NCI-H1048 (cell line): ENCODE measurements at places on chromosomes 6 and 20.

- no peak for DNase-seq
Observed at GRCh38 chr20:35515949-35516645, 13.4 kb downstream of the C20orf173 start.

GRCh38 chr6:1940381-1940780, 305.0 kb downstream of the GMDS start:
- no peak for DNase-seq

GRCh38 chr6:135474362-135474761, 23.2 kb downstream of the AHI1 start:
- DNase-seq, result no peak

DNA sequence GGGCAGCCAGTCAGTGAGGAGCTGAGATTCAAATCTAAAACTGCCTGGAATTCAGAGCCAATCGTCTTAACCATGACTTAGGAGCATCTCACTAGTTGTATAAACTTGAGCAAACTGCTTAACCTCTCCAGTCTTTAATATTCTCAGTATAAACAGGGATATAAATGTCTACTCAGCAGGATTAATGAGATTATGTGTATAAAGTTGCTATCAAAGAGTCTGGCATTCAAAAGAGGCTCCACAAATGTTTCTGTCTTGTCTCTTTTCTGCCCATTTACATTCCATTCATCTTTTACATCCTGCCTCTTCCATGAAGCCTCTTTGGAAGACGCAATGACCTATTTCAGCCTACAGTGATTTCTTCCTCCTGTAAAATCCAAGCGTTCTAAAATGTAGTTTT, 66.9 kb downstream of the BLOC1S5 start:
- DNase-seq, result no peak

- no peak for DNase-seq
Observed at GRCh38 chr20:63024573-63025392, 18.0 kb upstream of the BHLHE23 start.

GRCh38 chr20:63612276-63612931, 14.5 kb downstream of the GMEB2 start:
- no peak for DNase-seq

DNA sequence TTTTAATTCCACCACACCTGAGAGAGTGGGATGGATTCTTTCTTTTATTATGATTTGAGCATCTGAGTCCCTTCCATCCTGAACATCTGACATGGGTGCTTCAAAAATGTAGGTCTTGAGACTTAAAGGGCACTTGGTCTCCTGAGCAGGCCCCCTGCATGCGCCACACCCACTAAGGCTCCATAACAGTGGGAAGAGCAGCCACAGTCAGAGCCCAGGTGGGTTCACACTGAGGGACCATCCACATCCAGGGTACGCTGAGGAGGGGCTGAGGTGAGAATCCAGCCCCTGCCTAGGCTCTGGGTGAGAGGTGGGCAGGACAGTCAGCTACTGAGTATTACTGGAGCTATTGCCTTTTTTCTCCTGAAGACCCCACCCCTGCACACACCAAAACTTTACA, 42.7 kb downstream of the HLA-A start:
- no peak for DNase-seq

- no peak for DNase-seq
Observed at GRCh38 chr20:35539756-35540212, 2.1 kb upstream of the ERGIC3 start.

DNA sequence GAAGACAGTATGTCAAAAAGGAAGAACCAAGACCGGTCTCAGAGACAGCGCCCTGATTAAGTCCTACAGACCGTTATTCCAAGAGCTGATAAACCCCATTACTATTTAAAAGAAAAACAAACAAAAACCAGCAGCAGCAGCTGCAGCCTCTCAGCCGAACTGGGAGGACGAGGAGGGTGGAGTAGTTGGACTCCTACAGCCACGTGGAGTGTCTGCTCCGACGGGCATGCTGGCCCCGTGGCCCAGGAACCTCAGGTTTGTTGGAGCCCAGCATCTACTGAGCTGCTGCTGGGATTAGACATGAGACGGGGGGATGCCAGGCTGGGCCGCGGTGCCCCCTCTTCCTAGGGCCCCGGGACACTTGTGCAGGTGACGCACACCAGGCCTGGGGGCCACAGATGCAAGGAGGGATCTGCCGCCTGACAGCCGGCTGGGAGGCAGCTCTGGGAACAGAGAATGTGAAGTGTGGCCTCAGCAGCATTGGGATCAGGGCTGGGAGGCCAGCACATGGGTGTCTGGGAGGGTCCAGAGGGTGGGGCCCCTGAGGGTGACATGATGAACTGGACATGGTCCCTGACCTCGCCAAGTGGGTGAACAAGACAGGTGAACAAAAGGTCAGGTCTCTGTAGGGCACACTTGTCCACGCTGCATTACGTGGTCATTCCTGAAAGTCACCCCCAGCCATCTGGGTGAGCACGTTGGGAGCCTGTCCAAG, 2.9 kb upstream of the ZBTB46 start:
- no peak for DNase-seq

- no peak for DNase-seq
Observed at GRCh38 chr20:37729909-37730308, 36.1 kb downstream of the CTNNBL1 start.

- DNase-seq, result no peak
Observed at GRCh38 chr6:119541132-119541905, 191.8 kb upstream of the MAN1A1 start.

- no peak for DNase-seq
Observed at GRCh38 chr20:35269055-35269781, 8.7 kb downstream of the MMP24OS start.

- DNase-seq, result no peak
Observed at GRCh38 chr20:3557237-3557785, 86.5 kb downstream of the ATRN start.

- no peak for DNase-seq
Observed at GRCh38 chr20:11573507-11573906, 344.2 kb upstream of the BTBD3 start.
